Right ventricle myocardium inferior (tissue), 1 donor: ENCODE measurements at places on chromosomes 2 and 18.

DNA sequence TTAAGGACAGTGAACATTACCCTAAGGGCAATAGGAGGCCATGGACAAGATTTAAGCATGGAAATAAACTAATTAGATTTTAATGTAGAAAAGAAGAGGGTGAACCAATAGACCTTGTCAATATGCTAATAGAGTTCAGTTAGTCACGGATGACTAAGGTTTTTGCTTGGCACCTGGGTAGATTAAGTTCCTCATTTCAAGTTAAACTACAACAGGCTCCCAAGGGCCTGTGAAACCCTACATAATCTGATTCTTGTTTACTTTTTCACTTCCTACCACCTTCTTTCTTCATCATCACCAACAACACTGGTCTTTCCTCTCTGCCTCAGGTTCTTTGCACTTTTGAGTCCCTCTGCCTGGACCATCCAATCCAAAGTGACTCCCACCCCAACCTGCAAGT, 14.8 kb downstream of the SP110 start:
- DNase-seq = no peak

- DNase-seq = no peak
Measured at GRCh38 chr2:198343471-198343870, 539.1 kb downstream of the PLCL1 start.

- no peak for DNase-seq
Measured at GRCh38 chr18:35582899-35583558, 1.5 kb downstream of the GALNT1 start.

DNA sequence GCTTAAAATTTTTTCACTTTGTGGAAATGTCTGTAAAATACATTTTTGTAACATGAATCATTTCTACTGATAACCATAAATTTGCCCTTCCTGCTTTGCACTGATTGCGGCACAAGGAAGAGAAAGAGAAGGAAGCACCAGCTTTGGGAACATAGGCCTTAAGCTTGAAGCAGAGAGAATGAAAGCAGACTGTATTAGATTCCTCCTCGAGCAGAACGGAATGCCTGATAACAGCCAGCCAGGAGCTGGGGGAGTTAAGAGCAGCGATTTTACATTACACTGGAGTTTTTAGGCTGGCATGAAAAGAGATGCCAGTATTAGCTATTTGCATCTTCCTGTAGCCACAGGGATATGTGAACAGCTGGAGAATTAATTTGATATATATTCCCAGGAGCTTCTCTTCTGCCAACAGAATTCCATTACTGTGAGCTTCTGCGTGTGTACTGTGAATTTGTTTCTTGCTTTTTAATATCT, 33.5 kb downstream of the CRIM1 start:
- DNase-seq = no peak

GRCh38 chr2:96945014-96945413, 41.4 kb downstream of the FAM178B start:
- peak; percentile 25 for DNase-seq

DNA sequence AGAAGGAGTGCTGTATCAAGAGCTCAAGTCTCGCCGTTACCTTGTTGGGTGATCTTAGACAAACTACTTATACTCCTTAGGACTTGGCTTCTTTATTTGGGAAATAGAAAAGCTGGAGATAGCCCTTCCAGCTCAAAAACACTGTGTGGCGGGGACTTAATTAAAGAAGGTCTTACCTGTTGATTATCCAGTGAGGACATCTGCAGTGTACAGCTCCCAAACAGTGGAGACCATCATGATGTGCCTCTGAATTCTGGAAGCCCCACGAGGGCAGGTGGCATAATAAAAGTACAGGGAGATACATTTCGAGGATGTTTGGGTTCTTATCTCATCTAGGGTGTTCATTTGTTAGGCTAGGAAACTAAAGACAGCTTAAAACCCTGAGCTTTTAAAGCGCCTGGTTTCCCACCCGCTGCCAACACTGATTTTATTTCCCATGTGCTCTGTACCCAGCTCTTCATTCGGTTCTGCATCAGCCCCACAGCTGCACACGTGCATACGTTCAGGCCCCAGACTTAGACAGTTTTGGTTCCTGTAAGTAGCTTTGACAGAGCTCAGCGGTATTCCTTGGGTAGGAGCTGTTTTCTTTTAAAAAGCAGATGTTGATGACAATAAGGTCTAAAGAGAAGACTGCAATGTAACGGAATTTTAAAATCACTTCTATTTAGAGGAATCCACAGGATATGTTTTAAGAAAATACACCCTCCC, 80.5 kb upstream of the SIX2 start:
- no peak for DNase-seq

GRCh38 chr18:32284284-32284683, 94.4 kb downstream of the MEP1B start:
- DNase-seq = no peak

DNA sequence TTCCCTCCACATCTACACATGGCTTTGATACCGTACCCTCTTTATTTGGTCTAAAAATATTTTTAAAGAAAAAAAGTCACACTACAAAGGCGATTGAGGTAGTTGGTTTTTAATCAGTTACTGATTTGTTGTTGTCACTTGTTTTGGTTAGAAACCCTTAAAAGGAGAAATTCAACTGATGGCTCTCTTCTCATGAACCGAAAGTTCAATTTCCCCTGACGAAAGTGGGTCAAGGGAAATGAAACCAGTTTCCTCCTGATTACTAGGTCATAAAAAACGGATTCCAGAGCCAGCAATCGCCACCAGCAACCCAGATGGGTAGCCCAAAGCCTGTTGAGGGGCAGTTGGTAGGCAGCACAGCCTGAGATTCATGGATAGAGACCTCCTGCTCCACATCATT, 63.2 kb downstream of the DLGAP1 start:
- DNase-seq = no peak

DNA sequence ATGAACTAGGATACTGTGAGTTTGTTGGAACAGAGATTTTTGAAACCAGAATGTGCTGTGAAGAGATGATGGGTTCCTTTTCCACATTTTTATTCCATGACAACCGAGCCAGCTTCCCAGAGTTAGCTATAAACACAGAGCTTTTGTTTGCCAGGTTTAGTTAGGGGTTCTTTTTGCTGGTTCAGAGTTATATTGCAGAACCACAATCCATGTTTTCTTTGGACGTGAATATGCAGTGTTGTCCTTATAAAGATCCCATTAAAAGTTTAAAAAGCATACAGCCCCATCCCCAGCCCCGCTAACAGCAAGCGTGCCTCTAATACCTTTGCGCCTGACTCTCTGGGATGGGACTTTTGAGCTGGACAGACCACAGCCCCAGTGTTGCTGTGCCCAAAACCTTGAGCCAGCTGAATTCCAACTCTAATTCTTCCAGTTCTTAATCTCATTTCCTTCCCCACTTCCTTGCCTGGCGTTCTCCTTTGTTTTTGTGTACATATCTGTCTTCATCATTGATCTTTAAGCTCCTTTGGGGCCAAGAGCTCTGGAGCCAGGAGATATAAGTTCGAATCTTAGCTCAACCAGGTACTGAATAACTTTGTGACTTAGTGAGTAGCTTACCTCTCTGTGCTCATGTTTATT, 72.3 kb downstream of the SPATS2L start:
- DNase-seq = no peak

DNA sequence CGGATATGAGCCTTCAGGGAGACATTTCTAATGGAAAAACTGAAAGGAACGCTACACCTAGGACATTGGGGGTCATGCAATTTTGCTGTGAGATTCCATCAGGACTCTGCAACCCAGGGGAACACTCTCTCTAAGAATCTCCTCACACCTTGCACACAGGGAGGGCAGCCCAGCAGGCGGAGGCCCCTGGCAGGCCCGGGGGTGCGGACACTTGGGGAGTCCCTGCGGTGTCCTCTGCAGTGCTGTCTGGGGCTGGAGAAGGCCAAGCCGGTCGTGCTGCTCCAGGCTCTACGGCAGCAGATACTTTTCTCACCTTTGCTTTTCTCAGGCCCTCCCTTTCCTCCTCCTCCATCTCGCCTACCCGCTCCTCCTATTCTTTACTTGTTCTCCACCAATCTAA, 54.7 kb upstream of the FAM110C start:
- DNase-seq = no peak

DNA sequence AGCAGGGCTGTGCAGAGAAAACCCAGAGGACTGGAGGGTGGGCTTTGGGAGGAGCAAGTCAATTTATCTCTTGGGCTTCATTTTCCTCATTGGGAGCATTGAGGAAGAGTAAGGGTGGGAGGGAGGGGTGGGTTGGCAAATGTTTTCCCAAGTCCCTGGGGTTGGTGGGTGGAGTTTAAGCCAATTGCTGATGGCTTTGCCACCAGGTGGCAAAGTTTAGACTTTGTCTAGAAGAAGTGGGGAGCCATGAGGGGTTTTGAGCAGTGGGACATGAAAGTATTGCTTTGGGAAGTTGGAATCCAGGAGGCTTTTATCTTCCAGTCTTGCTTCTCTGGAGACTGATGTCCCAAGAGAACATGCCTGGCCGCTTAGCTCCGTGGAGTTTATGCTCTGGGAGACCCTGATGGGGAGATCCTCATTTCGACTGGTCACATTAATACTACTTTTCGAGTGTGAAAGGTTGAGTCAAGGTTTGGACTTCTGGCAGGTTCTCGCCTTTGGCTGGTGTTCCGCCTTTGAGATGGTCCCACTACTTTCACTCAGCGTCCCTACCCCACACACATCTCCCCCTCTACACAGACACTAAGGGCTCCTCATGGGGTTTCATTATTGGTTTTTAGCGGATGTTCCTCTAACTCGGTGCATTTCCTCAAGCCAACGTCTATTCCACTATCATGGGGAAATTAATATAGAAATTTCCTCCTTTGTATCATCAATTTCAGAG, 126.7 kb downstream of the PRKCE start:
- no peak for DNase-seq

DNA sequence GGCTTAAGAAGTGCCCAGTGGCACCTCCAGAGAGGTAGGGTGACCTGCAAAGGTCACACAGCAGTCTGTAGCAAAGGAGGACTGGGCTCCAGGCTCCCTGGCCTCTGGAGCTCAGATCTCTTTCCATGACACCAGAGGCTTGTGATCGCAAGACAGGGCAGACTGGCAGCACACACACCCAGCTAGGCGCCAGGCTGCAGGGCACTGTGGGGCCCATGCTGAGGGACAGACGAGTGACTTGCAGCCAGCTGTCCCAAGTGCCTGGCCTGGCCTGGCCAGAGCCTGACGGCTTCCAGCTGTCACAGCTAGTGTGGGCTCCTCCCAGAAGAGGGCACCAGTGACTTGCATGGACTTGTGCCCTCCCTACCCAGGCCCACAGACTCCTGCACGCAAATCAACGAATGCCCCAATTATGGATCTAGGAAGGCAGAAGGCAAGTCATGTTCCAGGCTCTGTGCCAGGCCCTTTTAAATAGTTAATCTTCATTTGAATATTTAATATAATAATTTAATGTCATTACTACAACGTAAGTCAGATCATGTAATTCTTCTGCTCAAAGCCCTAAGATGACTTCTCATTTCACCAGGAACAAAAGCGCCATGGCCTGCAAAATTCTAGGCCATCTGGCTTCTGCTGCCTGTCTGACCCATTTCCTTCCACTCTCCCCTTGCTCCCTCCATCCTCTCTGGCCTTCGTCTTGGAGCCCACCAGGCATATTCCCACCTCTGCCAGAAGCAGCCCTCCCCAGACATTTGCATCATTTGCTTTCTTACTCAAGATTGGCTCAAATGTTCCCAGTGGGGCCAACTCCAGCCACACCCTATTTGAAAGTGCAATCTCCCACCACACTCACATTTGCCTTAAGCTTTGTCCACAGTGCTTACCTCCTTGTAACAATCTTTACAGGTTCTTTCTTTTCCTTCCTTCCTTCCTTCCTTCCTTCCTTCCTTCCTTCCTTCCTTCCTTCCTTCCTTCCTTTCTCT, 3.7 kb upstream of the SPEG start:
- DNase-seq = no peak

- DNase-seq = no peak
Measured at GRCh38 chr18:13407484-13407883, 188.9 kb downstream of the LDLRAD4 start.

GRCh38 chr2:173941567-173941966, 23.6 kb downstream of the SP3 start:
- no peak for DNase-seq

DNA sequence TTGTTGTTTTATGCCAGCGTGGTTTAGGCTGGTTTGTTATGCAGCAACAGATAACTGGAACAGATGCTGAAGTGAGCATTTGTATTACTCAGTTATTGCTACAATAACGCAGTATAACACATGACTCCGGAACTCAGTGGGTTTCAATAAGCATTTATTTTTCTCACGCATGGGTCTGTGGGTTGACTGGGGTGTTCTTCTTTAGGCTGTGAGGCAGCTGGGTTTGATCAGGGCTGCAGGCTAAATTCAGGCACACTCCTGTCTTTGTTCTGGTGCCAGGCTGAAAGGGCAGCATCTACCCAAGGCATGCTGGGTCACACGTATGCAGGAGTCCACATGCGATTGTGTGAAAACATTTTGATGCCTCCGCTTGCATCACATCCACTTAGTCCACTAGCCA, 3.8 kb upstream of the SLC1A4 start:
- DNase-seq = no peak

DNA sequence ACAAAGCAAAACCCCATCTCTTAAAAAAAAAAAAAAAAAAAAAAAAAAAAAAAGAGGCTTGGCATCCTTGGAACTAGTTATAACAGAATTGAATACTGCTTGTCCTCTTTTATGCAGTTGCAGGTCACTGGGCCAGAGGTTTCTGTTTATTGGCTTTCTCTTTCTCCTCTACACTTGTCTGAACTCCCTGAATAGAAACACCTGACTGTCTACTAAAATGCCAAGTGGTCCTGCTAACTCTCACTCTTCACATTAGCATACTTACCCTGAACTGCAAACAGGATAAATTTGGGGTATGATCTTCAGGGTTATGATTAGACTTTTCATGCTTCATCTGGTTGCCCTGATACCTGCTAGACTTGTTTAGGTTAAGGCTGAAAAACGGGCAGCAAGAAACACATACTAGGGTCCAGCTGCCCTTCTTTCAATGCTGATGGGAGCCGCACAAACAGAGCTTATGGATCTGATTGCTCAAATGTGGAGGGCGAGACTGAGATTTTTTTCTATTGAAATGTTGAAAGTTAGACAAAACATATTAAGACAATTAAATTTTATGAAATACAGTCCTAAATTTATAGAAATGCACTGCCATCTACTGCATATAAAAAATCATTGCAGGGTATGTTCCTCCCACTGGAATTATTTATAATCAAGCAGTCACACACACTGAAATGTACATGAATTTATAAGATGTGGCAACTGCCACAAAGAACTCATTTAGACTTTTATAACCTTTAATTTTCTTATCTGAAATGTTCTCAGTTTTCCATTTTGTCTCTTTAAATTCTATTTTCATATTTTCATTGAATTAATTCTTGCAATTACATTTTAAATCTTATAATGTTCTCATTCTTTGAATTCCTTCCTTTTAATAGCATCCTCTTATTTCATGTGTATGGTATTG, 40.8 kb downstream of the GTF3C3 start:
- DNase-seq = no peak

- no peak for DNase-seq
Measured at GRCh38 chr2:143545949-143546255, 416.7 kb downstream of the ARHGAP15 start.

- DNase-seq = peak; percentile 45
Measured at GRCh38 chr18:64713284-64713683, 564.4 kb upstream of the LINC00305 start.

GRCh38 chr2:240397542-240397916, 37.9 kb upstream of the GPC1 start:
- DNase-seq = no peak

- DNase-seq = peak; percentile 88
Measured at GRCh38 chr2:156331572-156332283, 793 bp downstream of the NR4A2 start.
